ENCODE measurements at places on chromosomes 3 and 15.

GRCh38 chr3:102265720-102266119 lies 169.1 kb upstream of the ZPLD1 start:
- DNase-seq, result no peak

- no peak for DNase-seq
Observed at GRCh38 chr15:48654801-48655200, 9.3 kb upstream of the FBN1 start.

DNA sequence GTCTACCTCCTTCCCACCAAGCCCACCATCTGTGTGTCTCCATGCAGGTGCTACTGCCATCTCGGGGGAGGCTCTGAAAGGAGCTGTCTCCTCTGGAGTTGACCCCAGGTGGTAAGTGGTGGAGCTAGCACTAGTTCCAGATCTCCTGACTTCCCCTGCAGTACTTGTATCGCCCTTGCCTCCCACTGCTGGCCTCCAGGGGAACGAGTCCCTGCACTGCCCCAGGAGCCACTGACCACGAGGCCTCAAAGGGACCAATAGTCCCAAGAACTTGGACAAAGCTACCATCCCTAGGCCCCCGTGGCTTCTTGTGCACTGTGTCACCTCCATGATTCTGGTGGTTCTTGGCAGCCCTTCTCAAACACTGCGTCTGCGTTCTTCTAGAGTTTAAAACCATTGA lies 98.9 kb downstream of the TOP2B start:
- no peak for DNase-seq

GRCh38 chr3:133662278-133662651 lies 524 bp upstream of the TOPBP1 start:
- no peak for DNase-seq

- no peak for DNase-seq
Observed at GRCh38 chr3:158845765-158846350, 44.0 kb downstream of the MFSD1 start.

DNA sequence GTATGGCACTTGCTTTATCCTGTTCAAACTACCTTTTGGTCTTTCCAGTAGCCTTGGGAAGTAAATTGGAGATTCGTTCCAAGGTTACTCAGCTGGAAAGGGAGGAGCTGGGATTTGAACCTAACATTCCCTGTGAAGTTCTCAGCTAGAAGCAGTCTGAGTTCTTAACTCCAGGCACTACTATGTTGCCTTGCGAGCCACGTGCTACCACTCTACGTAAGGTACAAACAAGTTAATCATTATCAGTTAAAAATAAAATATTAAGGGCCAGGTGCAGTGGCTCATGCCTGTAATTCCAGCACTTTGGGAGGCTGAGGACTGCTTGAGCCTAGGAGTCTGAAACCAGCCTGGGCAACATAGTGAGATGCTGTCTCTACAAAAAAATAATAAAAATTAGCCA lies 30.7 kb upstream of the CDCP1 start:
- DNase-seq, result no peak

DNA sequence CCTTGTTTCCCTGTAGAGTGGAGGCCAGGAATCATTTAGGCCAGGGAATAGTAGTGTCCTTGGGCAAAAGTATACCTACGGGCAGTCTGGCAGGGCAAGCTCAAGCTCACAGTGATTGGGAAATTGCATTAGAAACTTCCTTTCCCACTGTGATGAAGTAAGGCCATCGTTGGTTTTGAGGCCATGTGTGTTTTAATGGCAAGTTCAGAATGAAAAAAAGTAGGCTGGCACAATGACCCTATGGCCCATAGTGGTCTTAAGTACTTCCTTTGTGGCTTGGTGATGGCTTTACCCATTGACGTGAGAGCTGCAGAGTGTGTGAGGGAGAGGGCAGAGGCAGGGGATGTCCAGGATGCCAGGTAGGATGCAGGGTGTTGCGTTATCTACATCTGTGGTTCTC lies 28.8 kb downstream of the LIMD1 start:
- DNase-seq, result peak; percentile 15

DNA sequence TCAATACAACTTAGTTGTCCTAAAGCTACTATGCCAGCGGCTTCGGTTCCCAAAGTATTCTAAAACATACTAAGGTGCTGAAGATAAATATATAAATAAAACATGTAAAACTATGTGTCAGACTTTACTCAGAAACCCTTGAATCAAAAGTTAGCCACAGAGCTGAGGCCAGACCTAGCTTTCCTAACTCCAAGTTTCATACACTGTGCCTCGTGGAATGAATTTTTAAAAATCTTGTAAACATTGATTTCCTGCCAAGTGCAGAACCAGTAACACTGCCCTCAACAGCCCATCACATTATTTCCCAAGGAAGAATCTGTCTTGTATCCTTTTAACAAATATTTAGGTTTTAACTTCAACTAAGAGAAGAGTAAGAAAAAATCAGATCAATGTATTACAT lies 36.4 kb downstream of the TAMM41 start:
- no peak for DNase-seq

- DNase-seq, result no peak
Observed at GRCh38 chr15:36737430-36737891, 158.0 kb downstream of the CDIN1 start.

DNA sequence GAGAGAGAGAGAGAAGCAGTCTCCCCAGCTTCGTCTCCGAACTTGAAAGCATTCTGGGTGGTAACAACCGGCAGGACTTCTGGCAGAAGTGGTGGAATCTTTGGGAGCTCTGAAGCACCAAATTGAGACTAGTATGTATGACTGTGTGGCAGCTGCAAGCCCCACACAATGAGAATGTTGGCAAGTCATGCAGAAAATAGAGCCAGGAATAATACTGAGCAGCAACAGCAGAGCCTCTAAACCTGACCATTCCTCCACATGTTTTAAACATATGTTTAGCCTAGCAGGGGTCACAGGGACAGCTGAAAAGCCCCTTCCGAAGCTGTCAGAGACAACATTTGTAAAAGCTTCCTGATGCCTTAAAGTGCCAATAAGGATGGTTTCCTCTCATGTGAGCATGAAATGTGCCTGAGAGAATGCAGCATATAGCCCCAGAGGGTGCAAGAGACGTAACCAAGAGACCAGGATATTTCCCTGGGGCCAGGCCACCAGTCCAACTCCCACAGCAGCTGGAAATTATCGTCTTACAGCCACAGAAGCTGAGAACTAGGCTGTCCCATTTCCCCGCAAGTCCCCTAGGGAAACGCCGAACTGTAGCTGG lies 178.6 kb upstream of the CCDC54 start:
- DNase-seq, result no peak

- no peak for DNase-seq
Observed at GRCh38 chr3:53353202-53353601, 5.9 kb upstream of the DCP1A start.

- DNase-seq, result no peak
Observed at GRCh38 chr15:90871716-90872485, 3.5 kb downstream of the FURIN start.

- no peak for DNase-seq
Observed at GRCh38 chr3:180947761-180948390, 35.4 kb downstream of the FXR1 start.

DNA sequence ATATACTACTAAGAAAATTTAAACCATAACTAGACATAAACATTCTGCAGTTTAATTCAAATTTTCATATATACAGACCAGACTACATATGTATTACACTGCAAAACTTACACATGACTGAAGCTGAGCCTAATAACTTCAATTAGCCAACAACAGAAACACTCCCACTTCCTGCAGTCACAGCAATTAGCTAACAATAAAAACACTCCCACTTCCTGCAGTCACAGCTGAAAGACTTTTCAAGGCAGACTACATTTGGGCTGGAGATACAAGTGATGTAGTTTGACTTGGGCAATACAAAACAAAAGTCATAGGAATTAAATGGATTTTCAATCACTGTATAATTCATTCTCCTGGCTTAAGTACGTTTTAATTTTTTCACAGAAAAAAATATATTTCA lies 10.3 kb downstream of the TM2D3 start:
- no peak for DNase-seq

DNA sequence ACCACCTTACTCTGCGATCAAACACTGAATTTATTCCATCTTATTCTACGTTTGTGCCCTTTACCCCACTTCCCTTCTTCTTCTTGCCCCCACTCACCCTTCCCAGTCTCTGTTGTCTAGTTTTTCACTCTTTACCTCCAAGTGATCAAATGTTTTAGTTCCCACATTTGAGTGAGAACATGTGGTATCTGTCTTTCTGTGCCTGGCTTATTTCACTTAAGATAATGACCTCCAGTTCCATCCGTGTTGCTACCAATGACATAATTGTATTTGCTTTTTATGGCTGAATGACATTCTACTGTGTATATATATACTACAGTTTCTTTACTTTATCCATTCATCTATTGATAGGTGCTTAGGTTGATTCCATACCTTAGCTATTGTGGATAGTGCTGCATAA lies 78.8 kb downstream of the PDCD6IP start:
- DNase-seq, result no peak

GRCh38 chr3:168534761-168535160 lies 439.0 kb upstream of the GOLIM4 start:
- no peak for DNase-seq

DNA sequence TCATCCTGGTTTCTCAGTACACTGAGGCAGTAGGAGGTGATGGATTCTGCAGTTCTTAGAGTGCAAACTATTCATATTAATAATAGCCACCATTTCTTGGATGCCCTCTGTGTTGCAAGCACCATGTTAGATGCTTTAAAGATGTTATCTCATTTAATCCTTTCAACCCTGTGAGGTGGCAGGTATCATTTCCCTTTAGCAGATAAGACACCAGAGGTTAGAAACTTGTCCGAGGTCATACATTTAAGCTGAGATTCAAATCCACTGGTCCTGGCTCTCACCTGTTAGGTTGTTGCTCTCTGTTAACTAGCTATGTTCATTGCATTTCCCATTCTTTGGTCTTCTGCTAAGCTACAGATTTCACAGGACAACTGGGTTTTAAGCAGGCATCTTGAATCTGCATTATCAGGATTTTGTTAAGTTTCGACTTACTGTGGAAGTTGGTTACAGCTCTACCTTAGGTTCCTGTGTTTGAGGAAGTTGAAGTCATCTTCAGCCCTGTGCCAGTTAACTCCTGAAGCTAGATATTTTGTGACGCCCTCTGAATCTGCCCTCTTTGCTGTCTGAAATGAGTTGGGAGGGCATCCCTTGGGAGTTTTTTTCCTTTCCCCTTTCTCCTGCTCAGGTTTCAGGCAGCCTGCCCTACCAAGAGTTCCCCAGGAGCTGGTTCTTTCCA lies 6.4 kb downstream of the PDE8A start:
- DNase-seq, result no peak

DNA sequence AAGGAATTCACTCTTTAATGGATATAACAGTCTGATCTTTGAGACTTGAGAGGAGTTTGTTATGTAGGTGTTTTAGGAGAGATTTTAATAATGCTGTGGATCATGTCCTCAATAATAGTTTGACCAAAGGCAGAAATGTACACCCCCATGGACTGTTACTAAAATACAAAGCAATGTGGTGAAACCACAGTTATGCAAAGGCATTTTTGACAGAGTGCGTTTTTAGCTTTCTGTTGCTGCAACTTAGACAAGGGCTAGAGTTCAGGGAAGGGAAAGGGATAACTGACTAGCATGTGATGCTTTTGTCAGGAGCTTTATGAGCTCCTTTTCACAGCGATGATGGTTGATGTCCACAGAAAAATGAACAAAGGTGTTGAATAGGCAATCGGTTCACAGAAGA lies 3.6 kb upstream of the STARD5 start:
- DNase-seq, result no peak

DNA sequence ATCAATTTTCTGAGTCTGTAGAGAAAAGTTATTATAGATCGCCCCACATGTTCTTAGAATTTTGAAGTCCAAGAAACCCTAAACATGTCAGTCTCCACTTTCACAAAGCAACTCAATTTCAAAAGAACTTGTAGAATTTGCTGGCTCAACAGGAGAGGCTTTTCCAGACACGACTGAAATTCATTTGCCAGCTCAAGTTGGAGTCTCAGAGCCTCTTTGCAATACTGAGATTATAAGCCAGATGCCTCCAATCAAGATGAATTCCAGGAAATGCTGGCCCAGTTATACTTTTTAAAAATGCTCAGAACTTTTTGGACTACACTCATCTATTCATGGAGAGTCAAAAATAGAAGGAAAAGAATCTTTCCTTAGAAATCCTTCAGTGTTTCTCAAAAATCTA lies 56.9 kb upstream of the NLGN1 start:
- no peak for DNase-seq

GRCh38 chr3:64574194-64574593 lies 113.6 kb downstream of the ADAMTS9 start:
- DNase-seq, result no peak

- no peak for DNase-seq
Observed at GRCh38 chr15:36632226-36632625, 52.8 kb downstream of the CDIN1 start.

GRCh38 chr15:64851503-64851840 lies 9.8 kb downstream of the PLEKHO2 start:
- no peak for DNase-seq

- DNase-seq, result peak; percentile 31
Observed at GRCh38 chr15:75751891-75752290, 39.2 kb upstream of the CSPG4 start.

DNA sequence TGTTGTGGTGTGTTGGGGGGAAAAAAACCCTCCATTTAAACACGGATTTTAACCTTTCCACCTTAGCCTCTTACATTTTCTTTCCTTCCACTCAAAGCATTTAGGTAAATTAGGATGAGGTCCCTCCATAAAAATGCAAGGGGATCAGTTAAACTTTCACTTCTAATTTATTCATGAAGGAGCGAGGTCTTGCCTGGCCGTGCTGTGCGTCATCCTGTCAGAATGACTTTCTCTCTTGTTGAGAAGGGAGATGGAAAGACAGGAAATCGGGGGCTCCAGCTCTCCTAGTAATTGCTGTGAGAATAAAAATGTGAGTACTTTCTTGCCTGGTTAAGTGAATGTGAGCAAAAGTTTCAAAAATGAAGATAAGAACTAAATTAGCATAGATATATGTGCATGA lies 962.3 kb upstream of the NR2F2 start:
- no peak for DNase-seq

DNA sequence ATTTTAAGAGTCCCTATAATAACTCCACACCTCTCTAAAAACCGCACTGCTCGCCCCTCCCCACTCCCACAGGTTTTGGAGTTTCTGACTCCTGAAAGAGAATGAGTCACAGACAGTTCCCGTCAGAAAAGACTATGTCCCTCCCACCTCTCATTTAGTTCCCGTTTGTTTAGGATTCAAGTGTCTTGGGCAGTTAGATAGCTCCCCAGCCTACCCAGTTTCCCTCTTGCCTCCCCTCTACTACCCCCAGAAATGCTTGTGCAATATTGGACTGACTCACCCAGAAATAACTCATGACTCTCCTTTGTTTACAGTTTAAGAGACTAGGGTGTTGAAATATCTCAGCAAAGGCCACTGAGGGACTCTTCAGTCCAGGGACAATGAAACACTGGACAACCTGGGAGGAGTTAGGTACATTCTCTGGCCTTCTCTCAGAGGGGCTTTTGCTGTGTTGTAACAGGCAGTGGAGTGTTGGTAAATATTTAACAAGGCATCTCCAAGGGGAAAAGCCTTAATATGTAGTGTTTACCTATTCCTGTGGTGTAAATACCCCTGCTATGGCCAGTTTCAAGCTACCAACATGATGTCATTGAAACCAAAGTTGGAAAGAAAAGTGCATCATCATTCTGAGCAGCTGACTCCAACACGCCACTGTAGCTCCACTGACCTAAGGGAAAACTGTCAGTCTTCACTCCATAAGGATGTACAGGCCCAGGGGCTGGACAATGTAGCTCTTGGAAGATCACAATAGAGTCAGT lies 96.1 kb upstream of the CHD2 start:
- peak; percentile 92 for DNase-seq

GRCh38 chr3:64945171-64945729 lies 257.4 kb upstream of the ADAMTS9 start:
- DNase-seq, result no peak
